Left renal cortex interstitium (tissue), 4 donors: ENCODE measurements at places on chromosomes 4 and X. TPM values are rescaled to one million over a fixed set of nuclear protein-coding genes. Genes with fewer than 3 reads are reported as not detected.

FAAH2 gene
- 14.4 TPM for polyA plus RNA-seq

MAGEB1 gene
- not detected for polyA plus RNA-seq

GAGE12E gene
- not detected for polyA plus RNA-seq

MAGEB18 gene
- polyA plus RNA-seq, result not detected
